Right ventricle myocardium inferior (tissue), 1 donor: ENCODE measurements at places on chromosomes 3 and 15.

- DNase-seq, result no peak
Observed at GRCh38 chr3:129282727-129283327, 4.2 kb downstream of the HMCES start.

- DNase-seq, result no peak
Observed at GRCh38 chr3:18575573-18575972, 150.4 kb upstream of the SATB1 start.

GRCh38 chr15:78619022-78619950 lies 1.5 kb downstream of the CHRNA3 start:
- no peak for DNase-seq

- DNase-seq, result no peak
Observed at GRCh38 chr3:126525091-126525852, 1.3 kb downstream of the CHST13 start.

DNA sequence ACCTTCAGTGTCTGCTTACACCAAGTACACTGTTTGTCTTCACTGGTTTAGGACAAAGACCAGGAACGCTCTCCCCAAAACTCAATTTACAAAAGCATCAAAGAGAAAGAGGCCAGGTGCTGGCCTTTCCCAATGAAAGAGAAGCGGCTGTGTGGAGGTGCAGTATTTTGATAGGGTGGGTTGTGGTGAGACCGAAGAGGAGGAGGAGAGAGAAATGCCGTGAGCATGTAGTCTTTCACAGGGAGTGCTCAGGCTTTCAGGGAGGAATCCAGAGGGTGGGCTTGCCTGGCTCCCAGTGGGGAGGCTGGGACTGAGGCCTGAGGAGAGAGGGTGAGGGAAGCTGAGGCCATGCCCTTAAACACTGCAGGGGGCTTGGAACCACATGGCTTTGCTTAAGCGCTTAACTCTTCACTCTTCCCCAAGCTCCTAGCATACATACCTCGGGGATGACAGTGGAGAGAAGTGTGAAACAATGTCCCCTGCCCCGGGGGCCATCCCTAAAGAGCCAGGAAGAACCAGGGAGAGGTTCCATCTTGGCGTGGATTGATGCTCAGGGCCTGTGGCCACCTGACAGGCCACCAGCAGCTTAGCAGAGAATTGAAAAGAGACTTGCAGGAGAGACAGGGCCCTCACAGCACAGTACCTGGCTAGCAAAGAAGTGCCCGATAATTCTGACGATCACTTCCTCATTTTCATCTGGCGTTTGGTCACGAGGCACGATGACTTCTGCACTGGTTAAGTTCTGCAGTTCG lies 60.5 kb downstream of the SENP2 start:
- DNase-seq, result no peak

DNA sequence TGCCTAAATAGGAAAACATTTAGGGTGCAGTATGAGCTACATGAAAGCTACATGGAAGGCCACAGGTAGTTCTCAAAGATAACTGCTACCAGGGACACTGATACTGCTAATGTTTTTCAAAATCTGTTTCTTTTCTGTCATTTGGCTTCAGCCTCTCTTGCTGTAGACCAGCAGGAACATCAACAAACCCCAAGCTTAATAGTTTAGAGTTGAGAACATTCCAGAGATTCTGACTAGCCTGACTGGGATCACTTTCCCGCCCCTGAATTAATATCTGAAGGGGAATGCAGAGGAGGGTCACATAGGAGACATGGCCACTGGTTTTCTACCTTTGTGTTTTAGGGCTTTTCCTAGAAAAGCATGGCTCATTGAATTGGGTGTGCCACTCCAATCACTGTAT lies 16.9 kb upstream of the C3orf38 start:
- no peak for DNase-seq

DNA sequence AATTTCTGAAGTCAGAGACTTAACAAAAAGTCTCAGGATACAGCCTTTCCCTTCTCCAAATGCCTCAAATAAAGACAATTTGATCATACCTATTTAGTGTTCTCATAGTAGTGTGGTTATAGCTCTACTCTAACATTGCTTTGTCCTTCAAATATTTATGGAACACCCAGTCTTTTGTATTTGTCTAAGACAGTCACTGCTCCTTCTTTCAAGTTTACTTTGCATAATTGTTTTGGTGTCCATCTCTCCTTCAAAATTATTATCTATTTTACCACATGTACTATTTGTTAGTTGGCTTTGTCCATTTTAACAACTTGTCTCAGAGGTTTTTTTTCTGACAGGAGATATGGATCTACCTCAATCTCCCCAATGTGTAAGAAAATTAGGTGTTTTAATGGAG lies 118.8 kb downstream of the UNC13C start:
- DNase-seq, result no peak

DNA sequence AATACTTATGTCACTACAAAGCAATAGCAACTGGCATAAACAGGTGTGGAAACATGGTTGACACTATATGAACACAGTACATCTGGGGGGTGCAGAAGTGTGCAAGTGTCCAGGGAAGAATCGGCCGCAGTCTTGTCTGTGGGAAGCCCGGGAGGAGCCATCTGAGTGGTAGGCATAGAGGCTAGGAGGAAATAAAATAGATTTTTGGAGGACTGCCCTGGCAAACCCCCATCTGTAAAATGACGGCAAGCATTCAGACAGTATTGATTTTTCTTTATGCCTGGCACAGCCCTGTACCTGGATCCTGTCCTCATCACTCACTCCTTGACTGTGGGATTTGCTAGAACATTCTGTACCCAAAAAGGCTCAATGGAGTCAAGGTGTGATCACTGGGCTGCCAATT lies 31.3 kb downstream of the THSD4 start:
- DNase-seq, result no peak

DNA sequence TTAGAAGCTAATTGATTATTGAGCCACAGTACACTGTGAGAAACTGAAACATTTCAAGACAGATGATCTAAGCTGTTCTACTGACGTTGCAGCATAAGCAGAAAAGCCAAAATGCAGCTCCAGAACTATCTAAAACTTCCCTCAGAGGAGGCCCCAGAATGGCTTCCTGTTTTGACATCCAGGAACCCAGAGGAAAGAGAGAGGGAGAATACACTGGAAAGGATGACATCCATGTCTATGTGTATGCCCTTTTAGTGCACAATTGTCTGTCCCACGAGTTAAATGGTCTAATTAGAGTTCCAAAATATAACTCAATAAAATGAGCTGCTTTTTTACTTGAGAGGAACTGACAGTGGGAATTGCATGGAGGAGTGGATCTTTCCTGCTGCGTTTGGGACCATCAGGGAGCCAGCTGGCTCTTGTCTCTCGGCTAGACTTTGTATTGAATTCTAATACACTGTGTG lies 688.1 kb downstream of the ZNF385D start:
- DNase-seq, result no peak

GRCh38 chr3:130894986-130895280 lies 1.0 kb downstream of the ATP2C1 start:
- no peak for DNase-seq

DNA sequence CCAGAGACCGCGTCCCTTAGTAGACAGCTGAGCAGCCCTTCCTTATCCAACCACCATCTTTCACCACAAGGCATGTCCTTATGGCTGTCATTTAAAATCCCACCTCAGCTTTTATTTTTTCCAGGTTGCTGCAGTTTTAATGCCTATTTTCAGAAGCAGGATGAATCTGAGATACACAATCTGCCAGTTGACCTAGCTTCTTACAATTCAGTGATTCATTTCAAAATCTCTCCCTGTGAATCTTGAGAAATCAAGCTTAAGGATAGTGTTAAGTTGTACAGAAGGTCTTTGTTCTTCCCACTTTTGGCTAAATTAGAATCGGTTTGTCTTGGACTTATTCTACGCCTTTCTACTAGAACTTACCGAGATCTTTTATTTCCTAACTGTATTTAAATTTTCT lies 522.3 kb upstream of the CFAP20DC start:
- DNase-seq, result no peak

DNA sequence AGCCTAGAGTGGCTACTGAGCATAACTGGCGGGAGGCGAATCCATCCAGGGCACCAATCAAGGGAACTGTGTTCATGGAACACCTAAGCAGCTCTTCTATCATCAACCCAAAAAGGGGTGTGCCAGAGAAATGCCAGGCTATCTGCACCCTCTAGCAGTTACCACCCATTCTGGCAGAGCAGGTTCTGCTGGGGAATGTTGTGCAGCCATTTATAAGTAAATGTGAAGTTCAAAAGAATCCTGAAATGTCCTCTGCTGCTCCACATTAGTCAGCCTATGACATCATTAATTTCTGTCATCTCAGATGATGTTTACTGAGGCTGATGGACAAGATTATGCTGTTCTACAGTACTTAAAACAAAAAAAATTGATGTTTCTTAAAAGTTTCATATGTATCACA lies 7.7 kb downstream of the SKIC8 start:
- no peak for DNase-seq

DNA sequence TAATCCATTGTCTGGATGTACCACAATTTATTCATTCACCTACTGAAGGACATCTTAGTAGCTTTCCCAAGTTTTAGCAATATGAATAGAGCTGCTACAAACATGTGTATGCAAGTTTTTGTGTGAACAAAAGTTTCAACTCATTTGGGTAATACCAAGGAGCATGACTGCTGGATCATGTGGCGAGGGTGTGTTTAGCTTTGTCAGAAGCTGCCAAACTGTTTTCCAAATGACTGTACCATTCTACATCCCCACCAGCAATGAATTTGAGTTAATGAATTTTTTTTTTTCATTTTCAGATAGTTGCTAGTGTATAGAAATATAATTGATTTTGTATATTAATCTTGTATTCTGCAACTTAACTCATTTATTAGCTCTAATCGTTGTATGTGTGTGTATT lies 20.0 kb upstream of the ELP6 start:
- no peak for DNase-seq

DNA sequence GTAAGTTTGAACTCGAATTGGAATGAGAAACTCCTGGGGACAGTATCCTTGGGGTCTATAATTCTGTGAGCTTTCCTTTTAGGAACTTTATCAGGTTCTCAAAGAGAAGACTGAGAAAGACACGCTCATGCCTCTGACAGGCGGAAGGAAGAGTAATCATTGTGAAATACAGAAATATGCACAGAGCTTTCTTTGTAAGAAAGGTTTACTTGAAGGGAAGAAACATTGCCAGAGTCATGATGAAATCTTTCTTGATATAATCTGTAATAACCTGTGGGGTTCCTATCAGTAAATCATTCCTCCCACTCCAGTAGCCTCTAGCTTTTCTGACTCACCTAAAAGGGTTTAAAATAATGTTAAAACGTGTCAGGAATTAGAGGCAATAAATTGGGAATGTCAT lies 83.6 kb upstream of the CCDC39 start:
- DNase-seq, result no peak

DNA sequence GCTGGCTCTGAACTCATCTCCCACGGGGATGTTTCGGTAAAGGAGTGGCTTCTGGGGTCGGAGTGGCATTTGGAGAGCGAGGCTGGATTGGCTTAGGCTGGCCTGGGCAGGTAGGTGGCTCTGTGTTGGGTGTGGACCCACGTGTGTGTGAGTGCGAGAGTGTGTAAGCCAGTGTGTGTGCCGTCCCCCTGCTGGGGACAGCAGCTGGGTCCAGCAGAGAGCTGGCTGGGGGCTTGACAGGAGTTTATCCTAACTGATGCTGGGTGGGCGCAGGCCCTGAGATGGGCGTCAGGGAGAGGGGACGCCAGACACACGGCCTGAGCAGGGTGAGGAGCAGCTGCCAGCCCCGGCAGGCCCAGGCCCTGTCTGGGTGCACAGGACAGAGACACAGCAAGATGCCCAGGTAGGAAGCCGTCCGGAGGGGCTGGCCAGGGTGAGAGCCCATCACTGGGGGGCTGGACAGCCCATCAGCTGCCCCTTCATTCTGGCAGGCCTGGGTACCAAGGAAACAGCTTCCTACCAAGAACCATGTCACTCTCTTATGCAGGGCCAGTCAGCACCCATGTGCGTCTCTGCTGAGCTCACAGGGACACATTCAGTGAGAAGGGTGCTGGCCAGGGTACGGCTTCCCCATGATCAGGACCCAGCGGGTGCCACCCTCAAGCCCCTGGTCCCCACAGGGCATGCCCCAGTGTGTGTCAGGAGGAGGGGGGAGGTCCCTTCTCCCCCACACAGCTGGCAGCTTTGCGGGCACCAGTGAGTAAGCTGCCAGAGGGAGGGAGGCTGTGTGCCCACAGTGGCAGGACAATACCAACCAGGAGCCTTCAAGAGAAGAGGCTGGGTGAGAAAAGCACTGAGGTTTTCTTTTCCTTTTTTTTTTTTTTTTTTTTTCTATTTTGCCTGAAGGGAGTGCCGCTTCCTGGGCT lies 1.1 kb downstream of the PAK6 start:
- peak; percentile 43 for DNase-seq

GRCh38 chr3:178634975-178635374 lies 98.7 kb downstream of the KCNMB2 start:
- no peak for DNase-seq

- no peak for DNase-seq
Observed at GRCh38 chr3:173502983-173503568, 105.5 kb downstream of the NLGN1 start.

- DNase-seq, result no peak
Observed at GRCh38 chr15:89486726-89487050, 9.7 kb downstream of the RHCG start.

DNA sequence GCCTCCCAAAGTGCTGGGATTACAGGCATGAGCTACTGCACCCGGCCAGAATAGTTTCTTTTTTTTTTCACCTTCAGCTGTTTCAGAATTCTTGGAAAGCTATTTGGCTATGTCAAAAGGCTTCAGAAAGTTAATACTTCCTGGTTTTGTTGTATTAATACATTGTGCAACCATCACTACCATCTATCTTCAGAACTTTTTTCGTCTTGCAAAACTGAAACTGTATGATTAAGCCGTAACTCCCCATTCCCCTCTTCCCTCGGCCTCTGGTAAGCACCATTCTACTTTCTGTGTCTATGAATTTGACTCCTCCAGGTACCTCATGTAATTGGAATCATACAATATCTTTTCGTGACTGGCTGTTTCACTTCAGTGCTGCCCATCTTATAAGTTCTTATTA lies 5.2 kb upstream of the NOX5 start:
- no peak for DNase-seq

GRCh38 chr3:141434255-141434654 lies 52.6 kb upstream of the RASA2 start:
- no peak for DNase-seq

DNA sequence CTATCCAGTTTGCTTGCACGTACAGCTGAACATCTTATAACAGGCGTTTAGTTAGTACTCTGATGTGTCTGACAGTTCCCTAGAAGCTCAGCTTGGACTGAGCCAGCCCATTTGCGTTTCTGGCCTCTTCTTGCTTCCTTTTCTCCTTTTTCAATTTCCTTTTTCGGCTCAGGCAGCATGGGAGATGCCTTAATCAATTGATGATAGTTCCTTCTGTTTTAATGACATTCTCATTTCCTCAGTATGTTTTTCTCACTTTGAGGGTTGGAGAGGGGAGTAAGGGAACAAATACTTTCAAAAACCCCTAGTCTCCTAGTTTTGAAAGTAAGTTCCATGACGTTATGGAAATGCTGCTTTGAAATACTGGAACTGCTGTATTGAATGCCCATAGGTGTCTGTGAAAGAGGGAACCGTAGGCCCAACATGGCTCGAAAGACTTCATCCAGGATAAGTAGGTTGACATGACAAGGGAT lies 18.9 kb downstream of the IL1RAP start:
- no peak for DNase-seq
